Muscle of leg (tissue), 16 donors: ENCODE measurements at places on chromosomes 13 and 19. TPM values are rescaled to one million over a fixed set of nuclear protein-coding genes. Genes with fewer than 3 reads are reported as not detected.

- DNase-seq, result peak; percentile 16
These were observed 112.7 kb upstream of the UBL3 start for GRCh38 chr13:29963089-29963488.

- peak; percentile 91 for DNase-seq
These were observed 398.9 kb downstream of the GPC6 start for GRCh38 chr13:93625536-93625935.

WASF3 gene
- 6.2 TPM for total RNA-seq

GRCh38 chr13:70908795-70909194 lies 800.5 kb upstream of the KLHL1 start:
- no peak for DNase-seq

DNA sequence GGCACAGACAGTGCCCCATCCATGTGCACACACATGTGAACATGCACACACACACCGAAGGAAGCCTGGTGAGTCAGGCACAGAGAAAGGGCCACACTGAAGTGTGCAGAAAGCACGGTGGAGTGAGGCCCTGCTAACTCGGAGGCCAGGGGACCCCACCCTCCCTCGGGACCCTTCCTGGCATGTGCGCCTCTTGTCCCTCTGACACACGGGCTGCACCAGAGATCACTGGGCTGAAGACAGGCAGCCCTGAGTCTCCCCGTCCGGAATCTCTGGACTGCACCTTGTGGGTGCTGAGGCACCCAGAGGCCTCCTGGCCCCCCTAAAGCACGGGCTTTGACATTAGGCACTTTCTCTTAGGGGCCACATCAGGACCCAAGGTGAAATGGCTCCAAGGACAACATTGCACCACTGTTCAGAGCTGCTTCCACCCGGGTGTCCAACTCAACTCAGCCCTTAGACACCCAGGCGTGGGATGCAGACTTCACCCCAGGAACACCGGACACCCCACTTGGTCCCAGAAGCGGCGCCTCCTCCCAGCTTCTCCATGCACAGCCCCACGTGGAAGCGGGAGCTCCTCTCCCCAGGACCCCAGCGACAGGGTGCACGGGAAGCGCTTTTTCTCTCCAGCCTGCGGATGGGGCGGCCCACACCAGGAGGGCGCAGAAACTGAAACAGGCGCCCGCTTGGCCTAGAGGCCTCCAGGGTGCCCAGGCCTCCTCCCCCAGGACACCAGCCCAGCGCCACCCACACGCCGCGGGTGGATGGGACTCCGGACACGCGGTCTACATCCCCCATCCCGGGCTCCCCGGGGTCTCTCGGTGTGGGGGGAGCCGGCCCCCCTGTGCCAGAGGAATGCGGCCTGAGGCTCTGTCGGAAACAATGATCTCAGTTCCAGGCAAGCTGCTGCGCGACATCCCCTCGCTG lies 90.2 kb downstream of the SPACA7 start:
- DNase-seq, result peak; percentile 16

GRCh38 chr19:1453525-1454364 lies 3.8 kb downstream of the APC2 start:
- no peak for DNase-seq

PEAK3 gene
- total RNA-seq, result not detected

NLRP7 gene
- not detected for total RNA-seq

VASP gene
- total RNA-seq, result 37.4 TPM

SKA3 gene
- 7.0 TPM for total RNA-seq

KLHL26 gene
- total RNA-seq, result 2.0 TPM

ZNF667 gene
- total RNA-seq, result 8.1 TPM

DNA sequence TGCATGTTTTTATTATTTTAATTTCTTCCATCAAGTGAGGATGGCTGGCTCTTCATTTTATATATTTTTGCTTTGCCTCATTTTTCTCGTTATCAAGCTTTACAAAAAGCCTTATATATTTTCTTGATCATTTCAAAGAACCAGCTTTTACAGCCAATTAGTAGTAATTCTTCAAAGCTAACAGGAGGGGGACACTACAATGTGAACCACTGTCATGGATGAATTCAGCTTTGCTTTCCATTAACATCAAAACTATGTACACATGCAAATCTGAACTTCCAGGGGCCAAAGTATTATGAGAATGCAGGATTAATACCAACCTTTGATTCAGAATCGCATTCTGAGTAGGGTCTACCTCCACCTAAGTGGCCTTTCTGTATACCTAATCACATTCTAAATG lies 11.1 kb downstream of the UQCRFS1 start:
- no peak for DNase-seq

- no peak for DNase-seq
These were observed 25.5 kb downstream of the PHF11 start for GRCh38 chr13:49521224-49521623.

TEKTIP1 gene
- total RNA-seq, result 0.49 TPM

NALCN gene
- total RNA-seq, result 0.89 TPM

- DNase-seq, result peak; percentile 18
These were observed 64.1 kb upstream of the OXGR1 start for GRCh38 chr13:97058391-97058790.

DNA sequence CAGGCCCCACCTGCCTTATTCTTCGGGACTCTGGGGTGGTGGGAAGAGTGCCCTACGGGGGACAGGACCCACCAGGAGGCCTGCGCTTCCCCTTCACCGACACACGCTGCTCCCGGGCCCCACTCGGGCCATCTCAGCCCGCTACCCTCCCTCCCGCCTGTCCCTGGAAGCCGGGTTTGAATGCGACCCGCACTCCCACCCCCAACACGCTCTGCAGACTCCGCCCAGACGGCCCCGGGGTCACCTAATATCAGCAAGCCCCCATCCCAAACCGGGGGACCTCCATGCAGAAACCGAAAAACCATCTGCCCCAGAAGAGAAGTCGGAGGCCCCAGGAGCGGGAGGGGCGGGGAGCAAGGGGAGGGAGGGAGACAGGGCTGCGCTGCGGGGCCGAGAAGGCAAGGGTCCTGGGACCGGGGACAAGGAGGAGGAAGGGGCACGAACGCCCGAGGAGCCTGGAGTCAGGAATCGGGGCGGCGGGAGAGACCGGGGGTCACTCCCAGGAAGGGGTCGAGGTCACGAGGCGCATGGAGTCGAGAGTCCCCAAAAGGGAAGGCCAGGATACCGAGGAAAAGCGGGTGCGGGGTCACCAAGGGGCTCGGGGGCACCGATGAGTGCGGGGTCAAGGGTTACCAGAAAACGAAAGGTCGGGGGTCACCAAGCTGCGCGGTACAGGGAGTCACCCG lies 766 bp downstream of the SBNO2 start:
- peak; percentile 32 for DNase-seq

DNA sequence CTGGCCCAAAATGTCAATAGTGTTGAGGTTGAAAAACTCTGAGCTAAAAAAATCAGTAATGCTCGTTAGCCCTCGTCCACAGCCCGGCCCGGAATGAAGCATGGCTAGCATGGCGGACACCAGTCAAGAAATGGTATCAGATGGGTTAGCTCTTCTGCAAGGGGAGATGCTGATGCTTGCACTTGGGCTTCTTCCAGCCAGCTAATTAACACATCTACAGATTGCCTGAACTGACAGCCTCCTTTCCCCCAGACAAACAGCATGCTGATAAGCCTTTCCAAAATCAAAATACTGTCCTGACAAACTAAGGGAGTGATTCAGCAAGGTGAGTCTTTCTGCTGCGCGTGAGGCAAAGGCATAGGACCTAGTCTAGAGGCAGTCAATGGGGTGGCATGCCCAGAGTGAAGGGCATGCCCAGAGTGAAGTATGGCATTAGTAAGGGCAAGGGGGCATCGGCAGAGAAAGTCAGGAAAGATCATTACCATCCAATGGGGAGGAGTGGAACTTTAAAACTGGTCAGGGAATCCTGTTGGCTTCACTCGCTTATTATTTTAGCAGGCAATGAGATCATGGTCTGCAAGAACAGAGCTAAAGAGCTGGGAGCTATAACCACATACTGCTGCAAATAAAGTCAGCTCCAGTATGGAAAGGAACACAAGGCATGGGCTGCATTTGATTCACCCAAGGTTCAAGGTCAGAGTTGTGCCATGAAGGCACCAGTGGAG lies 30.2 kb upstream of the UBE2L5 start:
- DNase-seq, result peak; percentile 83

DNA sequence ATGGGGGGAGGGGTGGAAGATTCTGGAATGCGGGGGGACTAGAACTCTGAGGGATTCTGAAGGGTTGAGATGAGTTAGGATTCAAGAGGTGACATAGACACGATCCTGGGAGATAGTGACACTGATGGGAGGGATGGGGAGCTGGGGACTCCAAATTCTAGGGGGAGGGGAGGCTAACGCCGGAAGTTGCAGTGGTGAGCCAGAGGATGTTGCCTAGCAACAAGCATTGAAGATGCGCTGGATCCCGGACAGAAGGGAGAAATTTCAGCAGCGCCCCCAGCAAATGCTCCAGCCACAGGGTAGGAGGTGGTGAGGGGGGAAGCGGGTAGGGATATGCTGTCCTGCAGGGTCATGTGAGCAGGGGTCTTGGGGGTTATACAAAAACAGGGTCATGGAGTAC lies 6.9 kb upstream of the LTBP4 start:
- DNase-seq, result no peak

CATSPERD gene
- not detected for total RNA-seq

LGALS4 gene
- total RNA-seq, result 0.89 TPM
